ENCODE measurements at places on chromosomes 2 and 18.
A peak's percentile ranks its signal among the peaks of the same experiment; 100 is the strongest.

DNA sequence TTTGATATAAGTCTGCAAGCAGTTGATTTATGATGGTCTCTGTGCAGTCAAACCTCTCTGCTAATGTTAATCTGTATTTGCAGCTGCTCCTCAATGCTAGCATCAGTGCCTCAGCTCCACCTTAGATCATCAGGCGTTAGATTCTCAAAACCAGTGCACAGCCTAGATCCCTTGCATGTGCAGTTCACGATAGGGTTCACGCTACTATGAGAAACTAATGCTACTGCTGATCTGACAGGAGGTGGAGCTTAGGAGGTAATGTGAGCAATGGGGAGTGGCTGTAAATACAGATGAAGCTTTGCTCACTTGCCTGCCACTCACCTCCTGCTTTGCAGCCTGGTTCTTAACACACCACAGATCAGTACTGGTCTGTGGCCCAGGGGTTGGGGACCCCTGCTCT, 18.4 kb downstream of the RBKS start:
- no peak for DNase-seq

DNA sequence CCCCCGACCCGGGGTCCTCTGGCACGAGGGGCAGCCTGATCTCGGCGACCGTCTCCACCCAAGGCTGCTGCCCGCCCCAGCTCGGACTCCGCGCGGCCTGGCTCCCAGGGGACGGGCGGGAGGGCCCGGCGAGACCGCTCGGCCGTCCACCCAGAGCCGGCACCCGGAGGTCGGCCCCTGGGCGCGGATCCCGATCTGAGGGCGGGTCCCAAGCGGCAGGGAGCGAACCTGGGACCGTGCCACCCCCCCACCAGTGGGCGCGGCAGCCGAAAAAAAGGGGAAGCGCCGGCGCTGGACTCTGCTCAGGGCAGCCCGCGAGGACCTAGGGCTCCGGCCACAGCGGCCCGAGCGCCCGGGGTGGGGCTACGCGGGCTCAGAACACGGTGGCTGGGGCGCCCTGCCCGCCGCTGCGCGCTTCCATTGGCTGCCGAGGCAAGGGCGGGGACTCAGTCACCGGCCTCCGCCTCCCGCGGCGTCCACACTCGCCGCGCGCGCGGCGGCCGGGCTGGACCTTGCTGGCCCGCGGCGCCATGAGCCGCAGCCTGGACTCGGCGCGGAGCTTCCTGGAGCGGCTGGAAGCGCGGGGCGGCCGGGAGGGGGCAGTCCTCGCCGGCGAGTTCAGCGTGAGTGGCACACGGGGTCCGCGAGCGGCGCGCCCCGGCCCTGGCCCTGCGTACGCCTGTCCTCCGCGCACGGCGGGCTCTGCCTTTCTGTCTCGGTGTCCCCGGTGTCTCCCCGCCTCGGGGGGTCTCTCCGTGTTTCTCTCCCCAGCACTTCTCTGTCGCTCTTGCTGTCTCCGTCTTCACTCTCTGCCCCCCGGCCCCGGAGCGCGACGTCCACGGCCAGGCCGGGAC, at the start of gene PTPN18:
TSS of gene PTPN18 (plus strand) at position 479 of the 854 bp plus-strand sequence. CDS start at position 531, 52 bp downstream.
- DNase-seq: peak; percentile 44

DNA sequence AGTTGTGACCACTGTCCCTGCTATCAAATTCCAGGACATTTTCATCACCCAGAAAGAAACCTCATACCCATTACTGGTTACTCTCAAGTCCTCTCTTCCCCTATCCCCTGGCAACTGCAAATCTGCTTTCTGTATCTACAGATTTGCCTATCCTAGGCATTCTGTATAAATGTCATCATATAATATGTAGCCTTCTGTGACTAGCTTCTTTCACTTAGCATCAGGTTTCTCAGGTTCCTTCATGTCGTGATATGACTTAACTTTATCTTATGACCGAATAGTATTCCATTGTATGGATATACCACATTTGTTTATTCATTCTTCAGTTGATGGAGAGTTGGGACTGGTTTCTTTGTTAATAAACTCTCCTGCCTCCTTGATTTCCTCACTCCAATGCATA, 60.5 kb downstream of the PMAIP1 start:
- no peak for DNase-seq

DNA sequence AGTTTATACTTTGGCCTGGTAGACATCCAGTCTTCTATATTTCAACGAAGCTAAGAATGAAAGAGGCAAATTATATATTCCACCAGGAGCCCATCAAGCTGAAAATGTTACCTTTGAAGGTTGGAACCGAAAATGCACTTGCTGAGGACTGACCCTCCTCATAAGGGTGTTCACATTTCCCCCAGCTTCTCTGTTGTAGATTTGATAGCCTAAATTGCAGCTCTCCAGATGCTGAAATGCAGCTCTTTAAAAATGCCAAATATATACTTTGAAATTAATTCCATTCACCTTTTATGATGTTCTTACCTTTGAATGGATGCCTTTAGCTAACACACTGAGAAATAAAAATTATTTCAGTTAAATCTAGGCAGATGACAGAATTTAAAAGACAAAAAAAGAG, 1.8 kb upstream of the FIGN start:
- DNase-seq: no peak

DNA sequence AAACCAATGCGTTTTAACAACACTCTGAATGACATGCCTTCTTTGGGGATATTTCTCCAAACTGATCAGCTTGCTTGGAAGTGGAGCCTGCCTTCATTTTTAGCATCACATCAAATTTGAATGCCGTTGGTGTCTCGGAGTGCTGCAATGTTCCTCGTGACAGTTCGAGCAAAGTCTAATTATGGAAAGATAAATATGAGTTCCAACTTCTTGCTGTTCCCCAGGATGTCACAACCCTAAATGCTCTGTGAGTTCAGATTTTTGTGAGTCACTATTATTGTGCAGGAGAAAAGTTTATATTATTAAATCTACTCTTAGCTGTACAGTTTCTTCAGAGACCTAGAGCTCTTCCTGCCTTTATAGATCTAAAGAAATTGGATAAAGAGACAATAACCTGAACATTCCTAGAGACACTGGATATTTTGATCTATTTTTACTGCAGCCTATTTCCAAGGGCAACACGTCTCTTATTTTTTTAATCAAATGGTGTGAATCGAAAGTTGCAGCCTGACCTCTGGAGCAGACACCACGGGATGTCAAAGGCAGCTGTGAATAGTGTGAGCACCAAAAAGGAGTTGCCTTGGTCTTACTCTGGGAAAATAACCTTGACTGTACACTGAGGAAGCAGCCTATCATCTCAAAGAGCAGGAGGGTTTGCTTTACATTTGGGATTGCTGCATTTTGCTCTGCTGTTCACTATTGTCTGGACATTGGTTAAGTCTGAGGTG, 330.1 kb downstream of the TDRD15 start:
- no peak for DNase-seq

GRCh38 chr2:191941376-191941929, 94.6 kb upstream of the CAVIN2 start:
- no peak for DNase-seq

DNA sequence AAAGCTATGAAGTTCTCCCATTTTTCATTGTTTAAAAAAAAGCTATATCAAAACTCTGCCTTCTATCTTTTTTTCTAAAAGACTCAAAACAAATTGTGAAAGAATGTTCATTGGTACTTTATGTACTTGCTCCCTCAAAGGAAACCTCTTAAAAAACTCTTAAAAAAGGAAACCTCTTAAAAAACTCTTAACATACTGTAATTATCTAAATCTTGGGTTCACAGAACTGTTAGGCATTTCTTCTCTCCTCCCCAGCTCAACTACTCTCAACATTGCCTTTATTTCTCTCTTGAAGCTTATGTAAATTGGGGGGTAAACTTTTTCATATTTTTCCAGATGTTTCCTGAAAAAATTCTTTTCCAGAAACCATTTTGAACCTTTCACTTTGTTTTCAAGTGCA, 330.5 kb upstream of the SLC39A10 start:
- DNase-seq: no peak

GRCh38 chr18:12393998-12394397, 13.7 kb upstream of the PRELID3A start:
- no peak for DNase-seq

DNA sequence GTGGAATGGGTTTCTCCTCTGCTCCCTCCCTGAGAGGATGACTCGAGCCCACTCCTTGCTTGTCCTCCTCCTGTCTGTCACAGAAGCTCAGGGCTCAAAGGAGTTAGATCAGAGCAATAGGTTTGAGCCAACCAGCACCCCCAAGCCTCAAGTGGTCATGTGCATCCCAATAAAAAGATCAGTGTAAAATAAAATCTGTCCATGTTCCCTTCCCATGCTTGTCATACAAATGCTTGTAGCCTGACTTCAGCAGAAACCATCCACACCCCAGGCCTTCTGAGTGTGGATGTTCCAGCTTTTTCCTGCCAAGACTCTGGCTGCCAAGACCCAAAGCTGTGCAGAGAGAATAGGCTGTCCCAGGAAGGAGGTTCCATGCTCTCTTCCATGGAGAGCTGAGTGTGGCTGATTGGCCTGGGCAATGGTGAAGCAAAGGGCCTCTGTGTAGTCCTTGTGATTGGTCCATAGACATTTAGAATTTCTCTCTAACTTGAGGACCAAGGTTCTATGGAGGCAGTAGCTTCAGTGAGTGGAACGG, 67.4 kb downstream of the GYPC start:
- DNase-seq: no peak

DNA sequence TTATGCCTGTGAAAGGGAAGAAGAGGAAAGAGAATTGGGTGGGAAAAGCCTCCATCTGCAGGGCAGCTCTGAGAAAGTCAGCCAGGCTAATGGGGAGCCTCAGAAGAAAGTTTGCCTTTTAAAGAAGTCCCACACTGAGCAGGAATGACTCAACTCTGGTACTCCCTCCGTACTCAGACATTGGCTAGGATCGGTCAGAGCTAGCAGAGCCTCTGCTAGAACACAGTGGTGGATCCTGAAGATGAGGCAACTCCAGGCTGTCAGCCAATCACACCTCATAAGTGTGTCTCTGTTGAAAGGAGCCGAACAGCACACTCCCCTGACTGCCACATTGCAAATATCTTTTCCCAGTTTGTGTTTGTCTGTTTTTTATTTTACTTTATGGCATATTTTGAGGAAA, 96.9 kb downstream of the HNRNPLL start:
- DNase-seq: no peak

DNA sequence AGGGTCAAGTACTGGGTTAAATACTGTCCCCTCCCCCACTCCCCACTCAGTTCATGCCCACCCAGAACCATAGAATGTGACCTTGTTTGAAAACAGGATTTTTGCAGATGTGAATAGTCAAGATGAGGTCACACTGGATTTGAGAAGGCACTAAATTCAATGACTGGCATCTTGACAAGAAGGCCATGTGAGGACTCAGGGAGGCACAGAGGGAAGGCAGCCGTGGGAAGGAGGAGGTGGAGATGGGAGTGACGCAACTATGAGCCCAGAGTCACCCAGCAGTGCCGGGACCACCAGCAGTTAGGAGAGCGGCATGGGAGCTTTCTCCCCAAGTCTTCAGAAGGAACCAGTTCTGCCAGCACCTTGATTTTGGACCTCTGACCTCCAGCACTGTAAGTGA, 257.3 kb downstream of the BCL2 start:
- DNase-seq: no peak

- no peak for DNase-seq
Observed at GRCh38 chr2:114769110-114769509, 326.7 kb downstream of the DPP10 start.

- no peak for DNase-seq
Observed at GRCh38 chr2:105308382-105309146, 21.0 kb downstream of the TGFBRAP1 start.

DNA sequence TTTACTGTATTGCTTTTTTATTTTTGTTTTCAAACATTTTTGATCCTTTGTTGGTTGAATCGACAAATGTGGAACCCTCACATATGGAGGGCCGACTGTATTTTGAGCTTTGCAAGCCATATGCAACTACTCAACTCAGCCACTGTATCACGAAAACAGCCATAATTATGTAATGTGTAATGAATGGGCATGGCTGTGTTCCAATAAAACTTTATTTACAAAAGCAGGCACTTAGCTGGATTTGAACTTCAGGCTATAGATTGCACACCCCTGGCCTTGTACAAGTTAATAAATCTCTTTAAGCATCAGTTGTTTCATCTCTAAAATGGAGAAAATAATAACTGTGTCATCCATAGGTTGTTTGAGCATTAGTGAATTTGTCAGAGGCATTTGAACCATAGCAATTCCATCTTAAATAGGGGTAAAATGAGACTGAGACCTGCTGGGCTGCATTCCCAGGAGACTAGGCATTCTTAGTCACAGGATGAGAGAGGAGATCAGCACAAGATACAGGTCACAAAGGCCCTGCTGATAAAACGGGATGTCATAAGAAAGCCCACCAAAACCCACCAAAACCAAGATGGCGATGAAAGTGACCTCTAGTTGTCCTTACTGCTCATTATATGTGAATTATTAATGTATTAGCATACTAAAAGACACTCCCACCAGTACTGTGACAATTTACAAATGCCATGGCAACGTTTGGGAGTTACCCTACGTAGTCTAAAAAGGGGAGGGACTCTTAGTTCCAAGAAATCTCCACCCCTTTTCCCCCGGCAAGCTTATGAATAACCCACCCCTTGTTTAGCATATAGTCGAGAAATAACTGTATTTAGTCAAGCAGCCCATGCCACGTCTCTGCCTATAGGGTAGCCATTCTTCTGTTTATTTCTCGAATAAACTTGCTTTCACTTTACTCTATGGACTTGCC, 13.7 kb upstream of the LTBP1 start:
- DNase-seq: no peak

DNA sequence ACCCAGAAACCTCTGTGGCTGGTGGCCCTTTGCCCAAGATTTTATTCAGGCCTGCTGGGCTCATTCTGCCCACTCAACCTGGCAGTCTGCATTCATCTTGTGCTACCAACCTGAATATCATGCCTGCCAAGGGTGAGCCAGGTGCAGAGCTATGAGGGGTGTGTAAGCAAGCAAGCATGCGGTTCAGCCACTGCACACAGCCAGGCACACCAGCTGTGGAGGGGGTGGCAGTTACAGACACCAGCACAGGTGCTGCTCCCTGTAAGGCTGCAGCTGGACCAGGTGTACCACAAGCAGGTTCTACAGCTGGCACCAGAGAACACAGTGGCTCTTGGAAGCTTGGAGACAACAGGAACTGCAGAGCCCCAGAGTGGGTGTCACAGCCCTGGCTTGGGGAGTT, 633.2 kb downstream of the FBXO15 start:
- DNase-seq: no peak

- DNase-seq: no peak
Observed at GRCh38 chr2:95034818-95035217, 9.3 kb downstream of the MAL start.

- DNase-seq: no peak
Observed at GRCh38 chr2:176453784-176454183, 184.5 kb downstream of the MTX2 start.

DNA sequence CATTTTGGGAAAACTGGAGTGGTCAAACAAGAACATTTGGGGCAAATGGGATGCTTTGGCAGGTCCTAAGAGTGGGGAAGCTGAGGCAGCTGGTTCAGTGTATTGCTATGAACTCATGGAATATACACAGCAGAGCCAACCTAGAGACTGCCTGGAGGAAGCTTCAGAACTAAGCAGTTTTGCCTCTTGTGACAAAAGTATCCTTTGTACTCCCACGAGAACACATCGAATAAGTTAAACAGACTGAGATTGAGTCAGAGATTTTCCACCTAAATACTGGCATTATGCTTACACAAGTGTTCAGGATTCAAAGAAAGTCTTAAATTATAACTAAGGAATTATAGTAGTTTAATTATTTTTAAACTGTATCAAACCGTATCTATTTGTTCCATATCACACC, 5.2 kb upstream of the ARMC9 start:
- DNase-seq: no peak

Measured in NCI-H1092 (cell line).